ENCODE measurements at places on chromosomes 3 and 15. TPM values are rescaled to one million over a fixed set of nuclear protein-coding genes. Genes with fewer than 3 reads are reported as not detected.

GRCh38 chr3:97738761-97739160 lies 25.8 kb upstream of the ARL6 start:
- DNase-seq, result no peak

DNA sequence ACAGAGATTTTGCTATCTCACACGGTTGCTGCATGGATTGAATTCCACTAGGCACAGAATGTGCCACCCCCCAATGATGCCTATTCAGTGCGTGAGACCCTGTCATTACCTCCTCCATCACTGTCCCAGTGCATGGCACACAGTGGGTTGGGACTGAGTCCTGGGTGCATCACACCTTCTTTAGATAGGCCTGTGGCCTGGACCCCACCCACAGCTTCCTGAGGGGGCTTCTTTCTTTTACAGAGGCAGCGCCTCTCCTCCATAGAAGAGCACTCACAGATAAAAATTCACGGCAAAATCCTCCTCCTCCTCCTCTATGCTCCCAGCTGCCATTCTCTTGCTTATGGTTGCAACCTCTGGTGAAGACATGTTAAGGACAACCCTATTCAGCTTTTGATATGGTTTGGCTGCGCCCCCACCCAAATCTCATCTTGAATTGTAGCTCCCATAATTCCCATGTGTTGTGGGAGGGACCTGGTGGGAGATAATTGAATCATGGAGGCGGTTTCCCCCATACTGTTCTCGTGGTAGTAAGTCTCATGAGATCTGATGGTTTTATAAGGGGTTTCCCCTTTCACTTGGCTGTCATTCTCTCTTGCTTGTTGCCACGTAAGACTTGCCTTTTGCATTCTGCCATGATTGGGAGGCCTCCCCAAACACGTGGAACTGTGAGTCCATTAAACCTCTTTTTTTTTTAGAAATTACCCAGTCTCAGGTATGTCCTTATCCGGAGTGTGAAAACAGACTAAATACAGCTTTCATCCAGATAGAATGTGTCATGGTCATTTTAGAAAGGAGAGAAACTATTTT lies 147.6 kb downstream of the KLF13 start:
- no peak for DNase-seq

GCHFR gene
- 58.2 TPM for total RNA-seq

DNA sequence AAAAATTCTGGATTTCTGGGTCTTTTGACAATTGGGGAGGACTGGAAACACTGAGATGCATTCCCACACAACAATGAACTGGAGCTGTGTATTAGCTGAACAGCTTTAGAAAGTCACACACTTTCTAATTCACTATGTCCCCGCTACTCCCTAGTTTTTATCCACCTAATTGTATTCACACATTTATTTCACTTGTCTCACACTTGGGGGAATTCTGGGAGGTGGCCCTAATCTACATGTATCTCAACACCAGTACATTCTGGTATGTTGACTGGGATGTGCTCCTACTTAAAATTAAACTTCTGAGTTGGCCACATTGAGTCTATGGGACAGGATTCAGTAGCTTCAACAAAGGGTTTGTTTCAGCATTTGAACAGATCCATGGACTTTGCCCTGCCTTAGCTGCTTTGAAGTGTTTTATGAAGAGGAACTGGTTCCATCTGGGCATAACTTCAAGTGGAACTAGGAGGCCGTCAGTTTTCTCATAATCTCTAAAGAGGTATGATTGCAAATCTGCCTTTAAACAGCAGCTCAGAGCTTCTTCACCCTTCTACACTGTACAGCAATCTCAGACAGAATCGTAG lies 106.5 kb upstream of the CMC1 start:
- DNase-seq, result no peak
